Lung microvascular endothelial cell (primary cell): ENCODE measurements at places on chromosomes 2 and 18.

GRCh38 chr2:49840428-49840975, 686.2 kb upstream of the FSHR start:
- DNase-seq: no peak

DNA sequence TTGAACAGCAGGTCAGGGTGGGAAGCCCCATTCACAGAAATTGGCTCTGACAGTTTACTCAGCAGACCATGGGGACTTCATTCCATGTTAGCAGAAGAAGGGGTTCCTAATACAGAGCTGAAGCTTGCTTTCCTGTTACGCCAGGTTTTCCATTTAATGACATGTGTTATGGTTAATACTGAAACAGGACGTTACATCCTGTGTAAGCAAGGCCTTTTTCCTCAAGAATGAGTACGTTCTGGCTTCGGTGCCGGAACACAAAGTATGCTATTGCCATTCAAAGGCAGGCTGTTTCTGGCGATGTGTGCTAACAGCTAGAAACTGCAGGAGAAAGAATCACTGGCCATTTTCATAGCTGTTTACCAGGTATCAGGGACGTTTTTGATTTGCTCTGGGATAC, 190.4 kb downstream of the SNTG2 start:
- peak; percentile 8 for DNase-seq

GRCh38 chr2:43905871-43906270, 67.1 kb downstream of the ABCG8 start:
- peak; percentile 60 for DNase-seq

- DNase-seq: no peak
These were observed 82.6 kb downstream of the ASB1 start for GRCh38 chr2:238509151-238509835.

DNA sequence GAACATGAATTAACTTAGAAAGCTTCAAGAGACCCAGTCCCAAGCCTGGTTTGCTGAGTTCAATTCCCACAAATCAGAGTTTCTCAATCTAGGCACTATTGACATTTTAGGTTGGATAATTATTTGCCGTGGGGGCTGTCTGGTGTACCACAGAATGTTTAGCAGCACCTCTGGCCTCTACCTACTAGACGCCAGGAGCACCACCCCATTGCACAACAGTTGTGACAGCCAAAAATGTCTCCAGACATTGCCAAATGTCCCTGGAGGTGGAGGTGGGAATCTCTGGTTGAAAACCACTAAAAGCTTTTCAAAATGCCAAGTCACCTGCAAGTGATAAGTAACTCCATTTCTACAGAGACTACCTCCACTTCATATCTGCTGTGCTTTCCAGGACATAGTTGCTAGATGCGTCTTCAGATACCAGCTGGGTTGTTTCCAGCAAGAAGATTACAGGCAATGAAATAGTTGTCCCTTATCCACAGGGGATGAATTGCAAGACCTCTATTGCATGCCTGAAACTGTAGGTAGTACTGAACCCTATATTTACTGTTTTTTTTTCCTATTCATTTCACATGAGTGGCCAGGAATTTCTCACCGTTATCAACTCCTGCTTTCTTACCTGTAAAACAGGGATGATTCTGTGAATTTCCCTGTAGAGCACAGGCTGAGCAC, 554.3 kb downstream of the ZEB2 start:
- DNase-seq: no peak

DNA sequence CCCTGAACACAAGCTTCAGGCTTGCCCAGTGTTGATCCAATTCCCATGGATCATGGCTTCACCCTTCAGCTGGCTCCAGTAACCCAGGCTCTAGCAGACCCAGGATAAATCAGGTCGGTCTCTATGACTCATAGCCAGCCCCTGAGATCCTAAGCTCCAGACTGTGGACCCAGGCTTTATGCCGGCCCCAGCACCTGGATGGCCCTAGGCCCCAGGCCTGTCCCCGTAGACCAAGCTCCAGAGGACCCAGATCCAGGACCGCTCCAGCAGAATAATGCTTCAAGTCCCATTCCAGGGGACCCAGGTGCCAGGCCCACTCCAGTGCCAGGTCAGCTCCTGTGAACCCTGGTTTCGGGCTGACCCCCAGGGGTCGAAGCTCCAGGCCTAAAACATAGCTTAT, 1589.9 kb upstream of the DDX18 start:
- DNase-seq: no peak

DNA sequence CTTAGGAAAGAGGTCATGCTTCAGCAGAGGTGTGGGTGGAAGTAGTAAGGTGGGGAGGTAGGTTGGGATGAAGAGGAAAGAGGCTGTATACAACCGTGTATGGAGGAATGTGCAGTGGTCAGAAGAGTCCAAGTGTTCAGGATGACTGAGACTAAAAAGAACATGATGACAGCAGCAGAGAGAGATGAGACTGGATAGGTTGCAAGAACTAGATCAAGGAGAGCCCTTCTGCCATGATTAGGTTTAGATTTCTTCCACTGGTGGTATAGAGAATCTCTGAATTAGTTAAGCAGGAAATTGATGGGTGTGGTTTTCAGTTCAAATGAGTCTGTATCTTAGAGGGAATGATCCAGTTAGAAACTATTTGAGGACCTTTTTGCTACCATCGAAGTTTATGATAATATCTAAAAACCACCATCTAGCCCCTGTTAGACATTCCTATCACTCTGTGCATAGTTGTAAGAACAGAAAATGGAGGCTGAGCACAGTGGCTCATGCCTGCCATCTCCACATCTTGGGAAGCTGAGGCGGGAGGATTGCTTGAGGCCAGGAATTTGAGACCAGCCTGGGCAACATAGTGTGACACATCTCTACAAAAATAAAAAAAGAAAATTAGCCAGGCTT, 221.0 kb downstream of the LTBP1 start:
- no peak for DNase-seq

DNA sequence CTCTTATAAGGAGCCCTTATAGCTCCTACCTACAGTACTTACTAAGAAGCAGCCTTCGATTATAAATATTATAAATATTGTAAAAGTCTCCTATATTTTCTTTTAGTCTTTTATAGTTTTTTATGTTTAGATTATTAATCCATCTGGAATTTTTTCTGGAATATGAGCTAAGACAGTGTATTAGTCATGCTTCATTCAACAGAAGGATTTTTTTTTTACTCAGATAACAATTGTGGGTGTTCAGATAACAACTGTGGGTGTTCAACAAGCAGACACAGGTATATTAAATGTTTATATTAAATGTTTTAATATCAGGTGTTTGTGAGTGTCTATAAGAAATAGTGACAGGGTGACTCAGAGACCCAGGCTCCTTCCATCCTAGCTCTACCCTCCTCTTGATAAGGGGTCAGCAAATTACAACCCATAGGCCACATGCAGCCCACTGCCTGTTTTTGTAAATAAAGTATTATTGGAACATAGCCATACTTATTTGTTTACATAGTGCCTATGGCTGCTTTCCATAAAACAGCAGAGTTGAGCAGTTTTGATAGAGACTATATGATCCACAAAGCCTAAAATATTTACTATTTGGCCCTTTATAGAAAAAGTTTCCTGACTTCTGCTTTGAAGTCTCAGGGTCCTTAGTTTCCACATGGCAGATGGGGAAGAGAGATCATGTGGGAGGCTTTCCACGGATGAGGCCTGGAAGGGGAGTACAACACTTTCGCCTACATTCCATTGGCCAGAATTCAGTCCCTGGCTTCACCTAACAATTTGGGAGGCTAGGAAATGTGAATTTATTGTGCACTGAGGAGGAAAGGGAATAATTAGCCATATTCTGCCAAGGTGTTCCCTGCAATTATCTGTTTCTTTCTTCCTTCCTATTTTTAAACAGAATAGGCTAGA, 4.3 kb upstream of the SPATS2L start:
- DNase-seq: peak; percentile 6

- peak; percentile 39 for DNase-seq
These were observed 75.8 kb upstream of the SEC11C start for GRCh38 chr18:59063912-59064311.

GRCh38 chr2:16890081-16890480, 224.4 kb upstream of the CYRIA start:
- no peak for DNase-seq

DNA sequence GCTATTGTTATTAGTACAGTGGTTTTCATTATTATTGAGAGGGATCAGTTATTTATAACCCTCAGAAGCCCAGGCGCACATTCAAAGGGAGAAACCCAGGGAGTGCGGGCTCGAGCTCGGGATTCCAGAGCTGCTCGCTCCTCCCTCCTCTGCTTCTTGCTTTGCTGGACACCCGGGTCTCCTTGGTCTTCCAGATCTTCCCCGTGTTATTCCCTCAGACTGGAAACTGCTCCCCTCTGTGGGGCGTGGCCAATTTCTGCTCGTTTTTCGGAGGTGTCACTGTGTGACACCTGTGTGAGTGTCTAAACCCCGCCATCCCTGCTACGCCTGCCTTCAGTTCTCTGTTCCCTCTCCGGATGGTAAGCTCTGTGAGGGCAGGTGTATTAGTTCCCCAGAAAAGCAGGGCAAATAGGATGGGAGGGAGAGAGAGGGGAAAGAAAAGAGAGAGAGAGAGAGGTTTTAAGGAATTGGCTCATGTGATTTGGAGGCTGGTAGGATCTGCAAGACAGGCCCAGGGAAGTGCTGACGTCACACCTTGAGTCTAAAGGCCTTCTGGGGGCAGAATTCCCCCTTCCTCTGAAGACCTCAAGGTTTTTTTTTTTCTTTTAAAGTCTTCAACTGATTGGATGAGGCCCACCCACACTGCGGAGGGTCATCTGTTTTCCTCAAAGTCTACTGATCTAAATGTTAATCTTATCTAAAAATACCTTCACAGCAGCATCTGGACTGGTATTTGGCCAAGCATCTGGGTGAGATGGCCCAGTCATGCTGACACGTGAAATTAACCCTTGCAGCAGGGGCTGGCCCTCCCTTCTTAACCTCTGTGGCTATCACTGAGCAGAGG, 457.3 kb upstream of the ID2 start:
- no peak for DNase-seq

DNA sequence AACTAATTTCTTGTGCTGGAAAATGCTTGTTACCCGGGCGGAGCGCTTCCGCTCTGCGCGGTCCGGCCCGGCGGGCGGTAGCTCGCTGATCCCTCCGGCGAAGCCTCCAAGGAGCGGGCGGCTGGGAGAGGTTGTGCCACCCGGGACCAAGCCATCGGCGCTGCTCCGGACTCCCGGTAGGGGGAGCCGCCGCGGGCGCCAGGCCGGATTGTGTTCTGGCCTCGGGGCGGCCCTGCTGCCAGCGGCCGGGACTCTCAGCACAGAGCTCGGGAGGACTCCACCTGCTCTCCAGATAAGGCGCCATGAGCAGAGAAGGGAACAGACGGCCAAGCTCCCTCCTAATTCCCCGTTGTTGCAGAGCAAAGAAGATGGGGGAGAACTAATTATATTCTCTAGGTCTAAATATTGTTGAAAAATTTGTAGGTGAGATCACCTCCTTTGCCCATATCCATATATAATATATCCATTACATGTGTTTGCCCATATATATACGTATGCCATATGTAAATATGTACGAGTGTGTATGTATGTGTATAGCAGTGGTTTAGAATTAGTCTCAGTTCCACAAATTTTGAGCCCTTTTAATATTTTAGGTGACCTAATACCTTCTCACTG, 13.8 kb upstream of the SATB2 start:
- DNase-seq: peak; percentile 55

DNA sequence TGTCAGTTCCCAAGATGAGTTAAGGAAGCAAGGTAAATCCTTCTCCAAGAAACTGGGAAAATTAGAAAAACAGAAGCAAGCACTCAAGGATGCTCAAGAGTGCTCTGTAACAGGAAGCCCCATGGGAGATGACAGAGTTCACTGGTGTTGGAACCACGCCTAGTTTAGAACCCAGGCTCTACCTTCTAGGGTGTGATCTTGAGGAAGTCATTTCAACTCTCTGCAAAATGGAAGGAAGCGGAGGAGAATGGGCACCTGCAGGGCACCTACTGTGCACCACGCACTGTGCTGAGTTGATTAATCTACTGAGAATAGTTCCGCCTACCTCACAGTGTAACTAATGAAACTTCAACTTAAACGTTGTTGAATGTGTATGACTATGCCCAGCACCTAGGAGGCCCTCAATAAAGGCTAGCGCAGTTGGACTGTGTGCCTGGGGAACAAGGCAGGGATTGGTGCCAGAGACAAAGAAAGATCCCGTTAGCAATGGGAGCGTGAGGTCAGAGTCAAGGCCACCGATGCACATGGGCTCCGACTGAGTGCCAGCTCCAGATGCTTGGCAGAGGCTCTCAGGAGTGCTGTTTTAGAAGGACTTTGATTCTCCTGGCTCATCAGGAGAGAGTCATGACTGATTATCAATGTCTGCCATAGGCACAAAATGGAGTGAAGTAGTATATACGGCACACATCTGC, 93.7 kb downstream of the MAPK4 start:
- no peak for DNase-seq

DNA sequence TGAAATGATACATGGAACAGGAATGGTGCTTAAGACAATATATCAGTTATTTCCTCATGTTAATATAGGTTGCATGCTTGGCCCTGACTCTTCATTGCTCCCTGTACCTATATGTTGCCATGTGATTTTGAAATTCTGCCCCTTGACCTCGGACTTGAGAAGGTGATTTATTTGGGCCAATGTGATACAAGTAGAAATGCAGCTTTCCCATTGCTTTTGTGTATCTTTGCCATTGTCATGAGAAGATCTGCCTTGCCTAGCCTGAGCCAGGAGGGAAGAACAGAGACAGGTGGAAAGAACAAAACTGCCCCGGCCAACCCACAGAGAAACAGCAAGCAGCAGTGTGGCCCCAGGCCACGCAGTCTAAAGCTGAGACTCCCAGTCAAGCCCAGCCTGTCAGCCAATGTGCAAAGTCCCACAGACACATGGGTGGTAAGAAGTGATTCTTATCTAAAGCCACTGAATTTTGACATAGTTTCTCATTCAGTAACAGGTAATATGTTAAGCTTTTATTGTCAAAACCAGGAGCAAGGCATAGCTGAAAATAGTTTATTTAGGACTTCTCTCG, 245.7 kb upstream of the RND3 start:
- DNase-seq: no peak

DNA sequence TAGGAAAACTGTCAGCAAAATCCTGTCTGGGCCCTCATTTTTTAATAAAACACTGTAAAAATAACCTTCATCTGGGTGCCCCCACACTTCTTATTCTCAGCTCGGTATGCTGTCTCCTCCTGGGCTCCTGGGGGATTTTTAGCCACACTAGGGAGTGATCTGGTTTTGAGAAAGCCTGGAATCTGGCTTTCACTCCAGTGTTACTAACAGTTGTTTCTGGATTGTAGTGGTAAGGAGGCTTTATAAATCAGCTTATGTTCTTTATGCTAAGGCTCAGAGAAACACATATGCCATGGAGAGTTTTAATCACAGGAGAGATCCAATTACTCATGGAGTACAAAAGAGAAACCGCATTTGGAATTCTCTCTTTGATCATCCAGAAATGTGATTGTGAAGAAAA, 744.3 kb upstream of the SOX11 start:
- no peak for DNase-seq
